Activated T-helper 17 cell treated with anti-CD3 and anti-CD28 coated beads, Interleukin-2, amount 50 U/mL, for 72 hours (primary cell): ENCODE measurements at places on chromosomes 2 and 18. TPM values are rescaled to one million over a fixed set of nuclear protein-coding genes. Genes with fewer than 3 reads are reported as not detected.

Gene DPP4
- total RNA-seq: 34.6 TPM

Gene ALPI
- total RNA-seq: not detected

Gene TMEM17
- 0.22 TPM for total RNA-seq

Gene SPDYA
- 3.3 TPM for total RNA-seq

Gene SLC9A2
- total RNA-seq: not detected

Gene TRIM43
- total RNA-seq: not detected

Gene KCNF1
- total RNA-seq: not detected

Gene ANO7
- total RNA-seq: 12.8 TPM

DNA sequence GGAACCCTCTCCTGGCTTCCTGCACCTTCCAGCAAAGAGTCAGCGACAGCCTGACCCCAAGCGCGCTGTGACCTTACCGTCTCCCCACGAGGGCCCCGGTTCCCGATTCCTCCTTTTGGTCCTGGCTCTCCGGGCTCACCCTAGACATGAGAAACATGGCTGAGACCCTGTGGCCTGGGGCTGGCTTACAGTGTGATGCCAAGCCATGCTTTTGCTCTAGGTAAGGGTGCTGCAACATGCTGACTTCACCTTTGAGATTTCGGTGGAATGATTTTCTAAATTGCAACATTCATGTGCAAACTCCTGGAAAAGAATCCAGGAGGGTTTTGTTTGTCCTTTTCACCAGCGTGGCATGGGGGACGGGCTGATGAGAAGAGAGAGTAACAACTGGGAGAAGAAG lies 63.9 kb downstream of the COL6A3 start:
- no peak for ATAC-seq

GRCh38 chr2:221616561-221616960 lies 44.5 kb upstream of the EPHA4 start:
- no peak for ATAC-seq

DNA sequence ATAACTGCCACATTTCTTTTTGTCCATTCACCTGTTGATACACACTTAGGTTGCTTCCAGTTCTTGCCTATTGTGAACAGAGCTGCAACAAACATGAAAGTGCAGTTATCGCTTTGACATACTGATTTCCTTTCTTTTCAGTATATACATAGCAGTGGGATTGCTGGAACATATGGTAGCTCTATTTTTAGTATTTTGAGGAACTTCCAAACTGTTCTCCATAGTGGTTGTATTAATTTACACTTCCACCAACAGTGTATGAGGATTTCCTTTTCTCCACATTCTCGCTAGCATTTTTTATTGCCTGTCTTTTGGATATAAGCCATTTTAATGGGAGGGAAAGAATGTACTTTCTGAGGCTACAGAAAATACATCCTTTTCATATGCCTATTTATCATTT lies 167.4 kb downstream of the GULP1 start:
- ATAC-seq: no peak

DNA sequence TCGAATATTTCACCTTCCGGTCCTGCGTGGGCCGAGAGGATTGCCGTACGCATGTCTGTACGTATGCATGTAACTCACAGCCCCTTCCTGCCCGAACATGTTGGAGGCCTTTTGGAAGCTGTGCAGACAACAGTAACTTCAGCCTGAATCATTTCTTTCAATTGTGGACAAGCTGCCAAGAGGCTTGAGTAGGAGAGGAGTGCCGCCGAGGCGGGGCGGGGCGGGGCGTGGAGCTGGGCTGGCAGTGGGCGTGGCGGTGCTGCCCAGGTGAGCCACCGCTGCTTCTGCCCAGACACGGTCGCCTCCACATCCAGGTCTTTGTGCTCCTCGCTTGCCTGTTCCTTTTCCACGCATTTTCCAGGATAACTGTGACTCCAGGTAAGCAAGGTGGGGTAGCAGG lies at the start of gene SERPINB5:
Gene SERPINB5 (plus strand): TSS at position 291 of the 400 bp plus-strand sequence. CDS start 7,471 bp downstream, outside the sequence.
- ATAC-seq: no peak

DNA sequence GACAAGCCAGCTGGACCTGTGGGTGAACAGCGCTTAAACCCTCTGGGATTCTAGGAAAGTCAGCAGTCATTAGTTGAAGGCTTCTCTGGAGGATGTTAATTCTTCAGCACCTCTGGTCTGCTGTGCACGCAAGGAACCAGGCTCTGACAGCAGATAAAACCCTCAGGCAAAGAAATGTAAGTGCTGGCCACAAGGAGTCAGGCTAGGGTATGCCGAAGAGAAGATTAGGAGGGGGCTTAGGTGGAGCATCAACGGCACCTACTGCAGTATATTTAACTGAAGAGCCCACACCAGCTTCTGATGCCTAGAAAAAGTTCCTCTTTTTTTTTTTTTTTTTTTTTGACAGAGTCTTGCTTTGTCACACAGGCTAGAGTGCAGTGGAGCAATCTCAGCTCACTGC lies 304.2 kb upstream of the MC4R start:
- no peak for ATAC-seq

- no peak for ATAC-seq
These were observed 5.3 kb downstream of the TOGARAM2 start for GRCh38 chr2:28986429-28986828.

DNA sequence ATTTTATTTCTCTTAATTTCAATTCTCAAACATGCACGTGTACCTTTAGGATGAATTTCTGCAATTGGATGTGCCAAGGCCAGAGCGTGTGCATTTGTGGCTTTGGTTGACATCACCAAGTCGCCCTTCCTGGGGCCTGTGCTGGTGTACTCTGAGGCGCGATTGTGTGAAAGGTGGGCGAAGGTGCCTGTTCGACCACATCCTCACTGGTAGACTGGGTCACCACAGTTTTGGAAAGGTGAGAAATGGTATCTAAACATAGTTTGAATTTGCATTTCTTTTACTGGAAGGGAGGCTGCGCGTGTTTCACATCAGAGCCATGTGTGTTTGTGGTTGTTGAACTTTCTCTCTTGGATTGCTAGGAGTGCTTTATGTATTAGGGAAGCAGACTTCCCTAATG lies 89.8 kb downstream of the LDLRAD4 start:
- ATAC-seq: peak; percentile 56

- ATAC-seq: peak; percentile 42
These were observed 35.3 kb downstream of the KCNF1 start for GRCh38 chr2:10947005-10947440.

DNA sequence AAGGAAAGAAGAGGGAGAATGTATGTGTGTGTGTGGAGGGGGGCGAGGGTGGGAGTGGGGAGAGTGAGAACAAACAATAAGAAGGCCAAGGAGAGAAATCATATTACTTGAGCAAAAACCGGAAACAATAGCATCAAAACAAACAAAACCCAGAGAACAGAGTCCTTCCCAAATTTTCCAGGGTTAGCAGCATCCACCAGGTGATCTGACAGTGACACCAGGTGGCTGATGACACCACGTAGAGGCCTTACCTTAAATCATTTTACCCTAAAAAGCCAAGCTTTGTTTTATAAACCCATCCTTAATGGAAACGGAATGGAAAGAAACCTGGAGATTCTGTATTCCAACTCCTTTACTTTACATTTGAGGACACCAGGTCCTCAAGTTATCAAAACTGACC lies 42.9 kb downstream of the CDCA7 start:
- ATAC-seq: no peak

DNA sequence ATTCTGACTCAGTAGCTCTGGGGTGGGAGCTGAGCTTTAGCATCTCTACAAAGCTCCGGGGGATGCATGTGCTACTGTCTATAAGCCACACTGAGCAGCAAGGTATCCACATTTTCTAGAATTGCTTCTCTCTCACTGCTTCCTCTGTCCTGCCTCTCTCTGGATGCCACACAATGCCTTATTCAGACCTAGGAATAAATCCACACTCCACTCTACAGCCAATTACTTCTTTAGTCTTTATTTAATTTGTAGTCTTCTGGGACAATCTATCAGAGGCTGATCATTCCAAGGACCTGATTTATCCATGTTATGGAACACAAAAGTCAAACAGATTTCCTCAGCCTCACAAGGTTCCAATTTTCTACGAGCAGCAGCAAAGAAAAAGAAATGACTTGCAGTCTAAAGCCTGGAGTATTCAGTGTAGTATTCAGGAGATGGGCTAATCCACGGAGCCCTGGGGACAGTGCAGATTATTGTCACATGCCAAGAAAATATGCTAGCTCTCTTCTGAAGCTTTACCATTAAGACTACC lies 4.4 kb downstream of the BCL2 start:
- ATAC-seq: no peak

DNA sequence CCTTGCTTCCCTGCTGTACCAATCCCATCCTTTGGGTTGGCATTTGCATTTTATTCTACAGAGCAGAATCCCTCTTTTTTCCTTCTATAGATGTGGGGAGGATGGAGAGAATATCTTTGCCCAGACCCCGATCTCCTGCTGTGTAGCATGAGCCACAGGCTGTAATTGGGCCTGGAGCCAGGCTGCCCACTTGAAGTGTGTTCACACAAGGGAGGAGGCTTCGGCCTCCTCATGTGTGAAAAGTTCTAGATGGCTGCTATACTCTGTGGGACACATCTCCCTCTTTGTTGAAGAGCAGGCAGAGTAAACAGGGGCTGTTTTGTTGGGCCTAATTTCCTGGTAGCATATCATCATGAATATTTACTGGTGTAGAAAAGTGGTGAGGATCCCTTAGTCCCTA lies 126.3 kb downstream of the XRCC5 start:
- no peak for ATAC-seq

GRCh38 chr2:149049142-149049541 lies 10.6 kb downstream of the LYPD6B start:
- peak; percentile 29 for ATAC-seq

DNA sequence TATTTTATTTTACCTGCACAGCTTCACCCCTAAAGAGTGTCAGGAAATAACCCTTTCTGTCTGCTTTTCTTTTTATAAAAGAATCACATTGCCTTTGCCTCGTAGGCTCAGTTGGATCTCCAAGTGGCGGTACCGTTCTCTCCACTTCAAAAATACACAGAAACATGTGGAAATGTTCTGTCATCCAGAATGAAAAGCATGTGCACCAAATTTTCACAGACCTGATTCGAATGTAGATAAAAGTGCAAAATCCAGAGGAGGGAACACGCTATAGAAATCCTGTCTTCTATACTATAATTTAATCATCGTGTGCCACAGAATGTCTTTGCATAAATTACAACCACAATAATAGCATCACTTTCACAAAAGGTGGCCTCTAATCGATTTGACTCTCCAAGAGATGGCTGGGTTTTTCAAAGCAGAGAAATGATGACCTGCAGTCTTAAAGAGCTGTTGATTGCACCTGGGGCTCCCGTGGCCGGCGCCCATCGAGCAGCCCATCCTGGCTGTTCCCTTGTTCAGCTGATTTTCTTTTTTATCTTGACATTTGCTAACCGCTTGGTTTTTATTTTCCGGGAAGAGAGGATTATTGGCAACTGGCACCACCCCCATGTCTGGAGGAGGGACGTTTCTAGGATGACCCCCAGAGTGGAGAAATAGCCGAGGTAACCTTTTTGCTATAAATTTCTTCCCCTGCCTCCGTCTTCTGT lies 290.2 kb downstream of the SOX11 start:
- ATAC-seq: no peak

DNA sequence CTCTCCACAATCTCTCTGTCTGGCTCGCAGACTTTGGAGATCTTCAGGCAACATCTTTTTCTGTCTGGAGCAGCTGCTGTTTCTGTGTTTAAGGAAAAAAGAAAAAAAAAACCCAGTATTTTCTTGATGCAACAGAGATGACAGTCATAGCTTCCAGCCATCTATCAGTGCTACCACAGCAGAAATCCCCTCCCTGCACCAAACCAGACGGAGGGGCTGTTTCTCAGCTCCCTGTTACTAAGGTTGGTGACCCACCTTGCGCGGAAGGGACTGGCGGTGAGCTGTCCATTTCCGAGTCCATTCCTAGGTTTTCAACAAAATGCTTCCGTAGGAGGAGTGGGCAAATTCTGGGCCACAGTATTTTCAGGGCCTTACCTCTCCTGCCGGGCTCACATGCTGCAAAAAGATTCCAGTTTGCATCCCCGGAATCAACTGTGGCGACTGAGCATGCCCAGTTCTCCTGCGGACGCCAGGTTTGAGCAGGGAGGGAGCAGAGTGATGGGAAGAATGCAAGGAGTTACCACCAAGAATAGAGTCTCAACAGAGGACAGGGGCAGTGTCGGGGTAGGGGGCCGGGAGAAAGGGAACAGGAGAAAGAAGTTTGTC lies 1.2 kb downstream of the SLC4A10 start:
- peak; percentile 51 for ATAC-seq

DNA sequence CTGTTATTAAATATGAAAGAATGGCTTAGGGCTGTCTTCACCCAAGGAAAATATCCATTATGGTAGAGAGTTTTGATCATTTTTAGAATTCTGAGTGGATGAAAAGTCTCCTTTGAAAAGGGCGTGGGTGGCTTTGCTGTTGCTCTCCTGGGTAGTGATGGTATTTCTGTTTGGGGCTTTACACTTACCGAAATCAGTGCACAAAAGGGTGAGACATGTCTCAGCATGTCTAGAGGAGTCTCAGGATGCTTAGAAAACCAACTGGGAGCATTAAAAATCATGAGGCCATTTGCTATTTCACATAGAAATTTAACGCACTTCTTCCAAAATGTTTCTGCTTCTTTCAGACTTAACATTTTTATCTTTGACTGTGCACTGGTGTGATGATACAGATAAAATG lies 49.6 kb downstream of the ZCCHC2 start:
- no peak for ATAC-seq

DNA sequence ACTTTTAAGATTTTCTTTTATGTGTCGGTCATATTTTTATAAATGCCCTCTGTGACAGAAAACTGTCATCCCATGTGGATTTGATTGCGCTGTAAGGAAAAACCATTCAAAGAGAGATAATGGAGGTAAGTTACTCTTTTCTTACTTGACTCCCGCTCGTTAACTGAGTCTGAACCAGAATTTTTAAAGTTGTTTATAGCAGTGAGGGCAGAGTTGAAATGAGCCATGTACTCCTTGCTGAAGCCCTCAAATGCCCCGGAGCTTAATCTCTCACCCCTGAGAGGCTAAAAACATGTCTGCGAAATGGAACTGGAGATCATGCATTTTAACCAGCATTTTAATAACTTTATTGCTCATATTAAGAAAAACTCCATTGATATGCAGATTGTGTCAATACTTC lies 320.0 kb upstream of the SOX11 start:
- ATAC-seq: no peak

- ATAC-seq: no peak
These were observed 91.9 kb upstream of the RASGRP3 start for GRCh38 chr2:33384599-33384961.

- ATAC-seq: no peak
These were observed 778 bp downstream of the BBS5 start for GRCh38 chr2:169480079-169480465.

- ATAC-seq: no peak
These were observed 110.8 kb downstream of the SETBP1 start for GRCh38 chr18:44791520-44791919.

GRCh38 chr2:149160701-149161217 lies 122.3 kb downstream of the LYPD6B start:
- peak; percentile 87 for ATAC-seq

- ATAC-seq: no peak
These were observed 158.4 kb upstream of the FHL2 start for GRCh38 chr2:105557021-105557920.

- ATAC-seq: no peak
These were observed 26.1 kb downstream of the PKDCC start for GRCh38 chr2:42073739-42074503.
